ENCODE measurements at places on chromosomes 5 and 9.
A peak's percentile ranks its signal among the peaks of the same experiment; 100 is the strongest.

GRCh38 chr5:128613766-128614165 lies 75.7 kb upstream of the FBN2 start:
- DNase-seq: no peak

DNA sequence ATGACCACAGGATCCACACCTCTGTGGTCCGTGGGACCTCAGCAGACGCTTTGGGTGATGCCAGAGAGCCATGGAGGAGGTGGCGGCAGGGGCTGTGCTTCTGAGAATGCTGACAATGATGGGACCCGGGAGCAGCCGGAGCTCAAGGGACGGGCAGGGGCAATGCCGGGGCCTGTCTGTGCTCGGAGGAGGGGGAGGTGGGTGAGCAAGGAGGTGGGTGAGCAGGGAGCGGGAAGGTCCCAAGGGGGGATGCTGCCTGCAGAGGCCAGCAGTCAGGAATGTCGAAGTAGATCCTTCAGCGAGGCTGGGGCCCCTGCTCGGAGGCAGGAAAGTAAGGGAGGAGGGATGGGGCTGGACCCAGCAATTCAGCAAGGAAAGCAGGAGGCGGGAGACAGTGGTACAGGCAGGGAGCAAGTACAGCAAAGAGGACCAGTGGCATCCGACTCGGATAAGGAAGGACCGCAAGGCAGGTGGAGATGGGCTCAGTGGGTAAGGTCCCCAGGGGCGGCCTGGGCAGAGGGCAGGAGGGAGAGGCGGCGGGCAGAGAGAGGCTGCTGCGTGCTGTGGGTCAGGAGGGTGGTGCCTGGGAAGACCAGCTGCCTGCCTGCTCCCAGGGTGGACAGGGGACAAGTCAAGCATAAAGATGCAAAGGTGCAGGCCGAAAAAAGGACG lies 49.0 kb downstream of the ADAMTS2 start:
- no peak for DNase-seq

- peak; percentile 42 for DNase-seq
Measured at GRCh38 chr5:134070725-134071613, 43.5 kb upstream of the TCF7 start.

DNA sequence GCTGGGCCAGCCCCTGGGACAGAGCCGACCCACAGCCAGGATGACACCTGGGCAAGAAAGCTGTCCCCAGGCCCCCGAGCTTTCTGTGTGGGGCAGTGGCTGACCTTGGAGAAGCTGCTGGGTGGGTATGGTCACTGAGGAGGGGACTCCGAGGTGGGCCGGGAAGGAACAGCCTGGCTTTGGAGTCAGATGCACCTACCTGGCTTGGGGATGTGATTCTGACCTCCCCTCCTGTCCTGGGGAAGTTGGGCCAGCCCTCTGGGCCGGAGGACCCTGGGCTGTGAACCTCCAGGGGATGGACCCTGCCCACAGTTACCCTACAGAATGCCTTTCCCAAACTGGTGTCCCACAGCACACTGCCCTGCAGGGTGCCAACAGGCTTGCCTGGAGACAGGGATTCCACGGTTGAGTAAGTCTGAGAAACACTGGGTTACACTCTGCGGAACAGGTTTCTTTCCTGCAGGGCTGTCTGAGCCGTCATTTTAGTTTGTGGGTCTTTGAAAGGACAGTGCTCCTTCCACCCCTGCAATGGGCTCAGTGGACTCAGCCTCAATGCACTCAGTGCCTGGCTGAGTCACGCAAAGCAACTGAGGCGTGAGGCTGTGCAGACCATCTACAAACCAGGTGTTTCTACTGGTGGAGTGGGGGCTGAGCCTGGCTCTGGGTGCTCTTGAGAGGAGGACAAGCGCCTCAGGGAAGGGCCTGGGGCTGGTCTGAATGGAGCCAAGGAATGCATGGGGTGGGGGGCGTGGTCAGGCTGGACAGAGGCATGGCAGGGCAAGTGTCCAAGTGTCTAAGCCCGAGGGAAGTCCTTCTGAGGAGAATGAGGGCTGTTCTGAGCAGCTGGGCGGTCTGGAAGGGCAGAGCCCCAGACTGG lies 41.3 kb upstream of the PHYKPL start:
- no peak for DNase-seq

GRCh38 chr9:77841739-77842386 lies 189.7 kb downstream of the GNAQ start:
- DNase-seq: no peak

GRCh38 chr5:103424026-103424425 lies 138.6 kb downstream of the NUDT12 start:
- DNase-seq: no peak

DNA sequence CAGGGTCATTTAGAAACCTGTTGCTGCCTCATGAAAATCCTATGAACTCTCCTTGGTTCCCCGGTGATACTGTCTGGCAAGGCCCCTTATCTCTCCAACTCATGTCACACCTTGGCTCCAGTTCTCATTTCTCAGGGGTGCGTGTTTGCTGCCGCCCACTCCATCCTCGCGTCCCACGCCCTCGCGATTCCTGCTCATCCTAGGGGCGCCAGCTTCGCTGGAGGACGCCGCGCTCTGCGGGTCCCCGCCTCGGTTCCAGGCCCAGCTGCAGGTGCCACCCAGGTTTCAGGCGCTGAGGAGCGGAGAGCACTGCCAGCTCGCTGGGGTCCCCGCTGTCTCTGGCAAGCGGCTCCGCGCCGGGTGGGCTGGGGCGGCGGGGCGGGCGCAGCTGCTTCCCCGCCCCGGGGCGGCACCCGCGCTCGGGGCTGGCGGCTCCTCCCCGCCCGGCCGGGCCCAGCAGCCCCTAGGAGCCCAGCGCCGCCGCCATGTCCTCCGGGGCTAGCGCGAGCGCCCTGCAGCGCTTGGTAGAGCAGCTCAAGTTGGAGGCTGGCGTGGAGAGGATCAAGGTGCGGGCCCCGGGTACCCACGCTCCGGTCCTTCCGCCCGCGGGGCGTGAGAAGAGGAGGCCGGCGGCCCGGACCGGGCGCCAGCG lies at the start of gene GNG10:
TSS of gene GNG10 (plus strand) at position 456 of the 652 bp plus-strand sequence. CDS start at position 486, 30 bp downstream.
- peak; percentile 69 for DNase-seq

DNA sequence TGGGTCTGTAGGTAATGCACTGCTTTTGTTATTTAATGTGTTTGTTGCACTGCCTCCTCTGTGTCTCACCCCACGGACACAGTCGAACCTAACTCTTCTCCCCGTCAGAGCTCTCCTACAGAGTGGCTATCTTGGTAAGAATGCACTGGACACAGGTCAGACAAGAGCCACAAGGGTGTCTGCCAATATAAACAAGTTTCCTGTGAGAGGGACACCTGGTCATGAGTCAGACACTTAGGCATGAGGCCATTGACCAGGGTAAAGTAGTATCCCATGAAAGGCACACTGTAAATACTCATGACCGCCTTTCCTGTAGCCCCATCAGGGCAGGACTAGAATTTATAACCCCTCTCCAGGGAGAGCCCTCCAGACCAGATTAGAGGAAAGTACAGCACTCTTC lies 115.5 kb downstream of the SLC12A2 start:
- DNase-seq: no peak

GRCh38 chr5:147187099-147187540 lies 47.7 kb upstream of the STK32A start:
- no peak for DNase-seq

DNA sequence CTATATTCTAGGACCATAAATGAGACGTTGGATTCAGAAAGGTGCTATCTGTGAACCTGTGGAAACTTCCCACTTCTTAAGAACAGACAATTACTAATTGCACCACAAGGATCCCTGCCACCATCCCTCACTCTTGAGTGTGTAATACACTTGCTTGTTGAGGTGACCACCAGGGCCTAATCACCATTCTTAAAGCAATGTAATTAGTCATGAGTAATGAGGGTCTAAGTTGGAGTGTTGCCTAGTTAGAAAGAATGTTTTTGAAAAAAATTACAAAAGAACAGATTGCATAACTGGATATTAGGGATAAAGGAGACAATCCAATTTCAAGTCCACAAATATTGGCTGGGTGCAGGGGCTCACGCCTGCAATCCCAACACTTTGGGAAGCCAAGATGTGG lies 56.9 kb upstream of the TRIO start:
- DNase-seq: no peak

GRCh38 chr9:121865884-121866283 lies 214.4 kb downstream of the DAB2IP start:
- DNase-seq: no peak

DNA sequence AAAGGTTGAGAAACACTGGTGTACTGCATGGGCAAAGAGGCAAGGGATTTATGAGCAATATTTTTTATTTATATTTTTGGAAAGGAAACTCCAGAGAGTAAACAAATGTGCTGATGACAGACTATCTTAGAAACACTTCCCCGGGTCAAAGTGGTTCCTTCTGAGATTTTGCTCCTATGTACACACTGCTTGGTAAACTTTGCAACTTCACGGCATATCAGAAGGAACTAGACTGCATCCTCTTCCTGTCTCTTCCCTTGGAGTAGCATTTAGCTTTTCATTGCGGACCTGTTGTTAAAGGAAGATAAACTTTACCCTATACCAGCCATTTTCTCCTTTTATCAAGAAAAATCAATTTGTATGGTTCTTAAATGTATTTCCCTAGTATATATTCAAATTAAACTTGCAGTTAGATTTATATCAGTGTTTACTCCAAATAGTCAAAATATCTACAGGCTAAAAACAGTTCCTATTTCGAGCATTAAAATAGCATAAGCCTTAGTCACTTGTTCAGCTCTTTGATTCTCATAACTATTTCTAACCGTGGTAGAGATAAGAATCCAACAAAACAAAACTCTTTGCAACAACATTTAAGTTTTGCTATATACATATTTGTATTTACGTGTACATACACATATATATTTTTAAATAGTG lies 48.0 kb upstream of the LRRC19 start:
- no peak for DNase-seq

GRCh38 chr9:86912210-86912609 lies 35.1 kb downstream of the GAS1 start:
- no peak for DNase-seq

DNA sequence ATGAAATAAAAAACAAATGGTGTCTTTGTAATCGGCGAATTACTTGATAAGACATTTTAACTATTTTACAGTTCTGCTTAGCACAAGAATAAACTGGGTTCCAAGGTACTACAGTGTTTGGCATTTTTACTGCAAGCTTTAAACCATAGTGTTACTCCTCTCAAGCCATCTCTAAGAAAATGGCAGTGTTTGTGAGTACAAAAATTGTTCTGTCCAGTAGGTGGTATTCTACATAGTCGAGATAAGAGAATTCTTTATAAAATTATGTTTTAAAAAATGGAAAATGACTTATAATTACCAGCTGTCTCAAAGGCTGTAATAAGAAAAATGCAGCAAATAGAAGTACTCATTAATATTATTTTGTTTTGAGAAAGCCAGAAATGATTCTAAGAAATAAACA lies 3.2 kb downstream of the SMIM15 start:
- no peak for DNase-seq

DNA sequence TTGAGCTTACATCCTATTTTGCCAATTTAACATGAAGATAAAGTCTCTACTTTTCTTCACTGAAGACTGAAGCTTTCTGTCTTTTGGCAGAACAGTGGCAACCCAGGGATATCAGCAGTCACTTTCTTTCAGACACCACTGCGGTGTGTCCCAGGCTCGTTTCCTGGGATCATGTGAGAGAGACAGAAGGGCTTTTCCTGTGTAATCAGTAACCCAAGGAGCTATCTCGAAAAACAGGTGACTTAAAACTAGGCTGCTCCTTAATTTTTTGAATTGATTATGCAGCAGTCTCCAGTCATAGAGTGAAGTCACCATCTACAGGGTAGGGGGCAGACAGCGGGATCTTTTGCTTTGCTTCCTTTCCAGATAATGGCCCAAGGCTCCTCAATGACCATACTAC lies 68.5 kb downstream of the ZNF462 start:
- no peak for DNase-seq

GRCh38 chr9:87534036-87534435 lies 36.4 kb downstream of the DAPK1 start:
- DNase-seq: no peak

GRCh38 chr9:33443047-33443446 lies 4.3 kb downstream of the AQP3 start:
- no peak for DNase-seq

DNA sequence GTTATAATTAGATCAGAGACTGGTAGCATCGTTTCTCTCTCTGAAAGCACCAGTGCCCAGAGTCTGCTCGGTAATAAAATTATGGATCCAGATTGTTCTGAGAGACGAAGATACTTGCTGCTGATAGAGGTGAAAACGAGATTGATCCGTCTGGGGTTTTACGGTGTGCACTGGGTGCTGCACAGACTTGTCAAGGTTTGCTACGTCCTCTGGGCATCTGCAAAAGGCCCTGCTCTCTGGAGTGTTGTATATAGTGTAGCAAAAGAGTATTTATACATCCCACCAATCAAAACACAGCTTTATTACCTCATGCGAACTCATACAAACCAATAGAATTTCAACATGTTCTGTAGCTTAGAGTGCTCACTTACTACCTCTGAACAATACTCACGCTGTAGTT lies 219.3 kb downstream of the PBX3 start:
- no peak for DNase-seq

DNA sequence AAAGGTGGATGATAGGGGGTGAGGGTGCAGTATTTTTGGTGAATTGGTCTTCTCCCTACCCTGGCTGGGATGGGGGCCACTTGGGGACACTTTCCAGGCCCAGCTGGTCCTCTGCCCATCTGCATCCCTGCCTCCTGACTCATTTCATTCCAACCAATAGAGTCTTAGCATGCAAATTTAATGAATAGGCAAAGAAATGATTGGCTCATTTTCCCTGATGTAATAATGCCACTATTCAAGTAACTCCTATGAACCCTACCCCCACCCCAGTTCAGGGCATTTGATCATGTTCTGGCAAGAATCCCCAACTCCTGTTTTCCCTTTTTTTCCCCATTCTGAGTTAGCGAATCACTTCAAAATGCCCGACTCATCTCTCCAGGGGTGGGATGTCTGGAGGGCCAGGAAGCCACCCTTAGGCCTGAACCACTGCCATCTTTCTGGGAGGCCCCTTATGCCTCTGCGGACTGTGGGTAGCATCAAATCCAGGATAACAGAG lies 56.7 kb downstream of the PCDH1 start:
- DNase-seq: no peak

DNA sequence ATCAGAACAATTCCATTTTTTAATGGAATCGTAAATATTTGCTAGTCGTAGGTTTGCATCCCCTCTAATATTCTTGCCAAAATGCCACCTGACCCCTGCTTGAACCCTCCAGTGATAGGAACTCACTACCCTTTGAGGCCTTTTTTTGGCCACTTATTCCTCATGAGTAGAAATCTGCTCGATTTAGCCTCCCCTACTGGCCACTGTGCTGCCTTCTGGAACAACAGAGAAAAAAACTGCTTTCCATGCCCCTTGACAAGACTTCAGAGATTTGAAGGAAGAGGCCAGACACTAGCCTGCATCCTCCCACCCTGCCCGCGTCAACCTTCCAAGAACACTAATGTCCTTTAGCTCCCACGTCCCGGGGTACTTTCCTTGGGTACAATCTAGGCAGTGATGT lies 4.1 kb downstream of the CCDC69 start:
- DNase-seq: no peak

DNA sequence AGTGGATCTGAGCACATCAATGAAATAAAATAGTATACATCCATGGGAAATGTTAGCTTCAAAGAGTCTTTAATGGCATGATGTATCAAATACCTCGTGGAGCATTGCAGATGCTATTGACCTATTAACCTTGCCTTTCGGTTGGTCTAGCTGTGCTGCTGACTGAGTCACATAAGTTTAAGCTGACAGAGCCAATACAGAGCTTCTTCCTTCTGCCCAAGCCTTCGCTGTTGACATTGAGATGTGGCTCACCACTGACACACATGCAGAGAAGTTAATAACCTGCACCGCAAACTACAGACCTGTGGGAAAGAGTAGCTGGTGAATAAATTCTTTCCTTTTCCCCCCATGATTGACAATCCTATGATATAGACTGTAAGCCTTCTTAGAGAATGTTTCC lies 78.2 kb downstream of the LURAP1L start:
- no peak for DNase-seq
